ENCODE measurements at places on chromosomes 7 and 10.

DNA sequence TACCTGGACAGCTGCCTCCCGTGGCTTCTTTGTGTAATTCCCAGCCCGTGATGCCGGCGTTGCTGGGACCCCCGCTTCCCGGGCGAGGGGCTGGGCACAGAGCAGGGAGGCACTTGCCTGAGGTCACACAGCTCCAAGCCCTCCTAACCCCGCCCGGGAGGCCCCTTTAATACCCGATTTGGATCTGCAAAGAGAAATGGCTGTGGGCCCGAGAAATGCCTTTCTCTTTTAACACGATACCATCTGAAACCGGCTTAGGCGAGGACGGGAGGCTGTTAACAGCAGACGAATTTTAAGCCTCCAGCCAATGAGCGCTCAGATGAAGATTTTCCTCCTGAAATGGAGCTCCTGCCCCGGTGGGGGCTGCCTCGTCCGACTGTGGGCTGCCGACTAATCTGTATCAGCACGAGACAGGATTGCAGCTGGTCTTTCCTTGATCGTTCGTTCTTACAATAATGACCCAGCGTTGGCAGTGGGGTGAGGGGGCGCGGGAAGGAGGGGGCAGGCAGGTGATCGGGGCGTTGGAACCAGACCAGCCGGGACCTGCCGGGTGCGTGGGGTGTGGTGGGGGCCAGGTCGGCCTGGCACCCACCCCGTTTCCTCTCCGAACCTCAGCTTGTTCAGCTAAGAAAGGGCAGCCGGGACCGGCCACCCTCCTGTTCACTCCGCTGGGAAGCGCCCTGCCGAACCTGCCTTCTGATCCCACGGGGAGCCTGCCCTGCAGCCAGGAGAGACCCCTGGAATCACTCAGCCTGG is 36.2 kb upstream of the FOXL3 start:
- DNase-seq = no peak

GRCh38 chr10:127370601-127371000 is 174.2 kb upstream of the INSYN2A start:
- no peak for DNase-seq

- DNase-seq = no peak
Measured at GRCh38 chr10:2981361-2981801, 86.0 kb upstream of the PFKP start.

DNA sequence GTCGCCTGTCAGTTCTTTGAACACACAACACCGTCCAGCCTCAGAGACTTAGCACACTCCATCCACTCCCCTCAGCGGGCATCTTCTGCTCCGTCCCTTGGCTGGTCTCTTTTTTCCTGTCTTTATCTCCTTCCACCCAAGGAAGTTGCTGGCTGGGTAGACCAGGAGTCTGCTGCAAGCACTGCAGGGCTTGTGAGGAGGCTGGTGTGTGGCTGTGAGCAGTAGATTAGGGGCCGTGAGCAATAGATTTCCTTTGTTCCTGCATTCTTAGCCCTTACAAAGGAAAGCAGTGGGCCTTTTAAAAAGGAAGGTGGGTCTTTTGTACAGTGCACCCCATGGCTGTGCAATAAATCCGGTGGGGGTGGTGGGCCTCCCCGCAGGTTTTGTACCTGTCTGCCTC is 100.3 kb upstream of the BTBD16 start:
- DNase-seq = no peak

DNA sequence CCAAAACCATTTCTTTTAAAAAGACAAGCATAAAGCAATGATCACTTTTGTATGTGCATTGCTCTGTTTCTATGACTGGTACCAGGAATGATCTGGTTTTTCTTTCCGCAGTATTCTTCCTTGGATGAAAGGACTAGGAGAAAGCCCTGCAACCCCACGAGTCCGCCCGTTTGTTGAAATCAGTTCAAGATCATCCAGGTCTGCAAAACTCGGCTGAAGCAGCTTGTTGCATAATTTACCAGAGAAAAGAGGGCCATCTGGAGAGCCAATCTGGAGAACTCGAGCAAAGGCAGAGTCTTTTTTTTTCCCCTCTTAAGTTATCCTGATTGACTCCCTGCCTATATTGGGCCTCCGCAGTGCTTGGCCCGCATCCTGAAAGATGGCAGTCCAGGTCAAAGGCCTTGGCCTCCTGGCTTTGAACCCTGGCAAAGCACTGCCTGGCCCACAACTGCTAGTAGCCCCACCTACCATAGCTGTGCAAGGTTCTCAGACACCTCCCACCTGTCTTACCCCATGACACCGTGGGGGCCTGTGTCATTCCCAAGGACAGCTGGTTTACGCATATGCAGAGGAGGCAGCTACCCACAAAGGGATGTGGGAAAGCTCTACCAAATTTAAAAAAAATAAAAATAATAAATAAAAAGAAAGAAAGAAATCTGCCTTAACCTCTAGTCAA is 572.2 kb downstream of the INHBA start:
- no peak for DNase-seq

DNA sequence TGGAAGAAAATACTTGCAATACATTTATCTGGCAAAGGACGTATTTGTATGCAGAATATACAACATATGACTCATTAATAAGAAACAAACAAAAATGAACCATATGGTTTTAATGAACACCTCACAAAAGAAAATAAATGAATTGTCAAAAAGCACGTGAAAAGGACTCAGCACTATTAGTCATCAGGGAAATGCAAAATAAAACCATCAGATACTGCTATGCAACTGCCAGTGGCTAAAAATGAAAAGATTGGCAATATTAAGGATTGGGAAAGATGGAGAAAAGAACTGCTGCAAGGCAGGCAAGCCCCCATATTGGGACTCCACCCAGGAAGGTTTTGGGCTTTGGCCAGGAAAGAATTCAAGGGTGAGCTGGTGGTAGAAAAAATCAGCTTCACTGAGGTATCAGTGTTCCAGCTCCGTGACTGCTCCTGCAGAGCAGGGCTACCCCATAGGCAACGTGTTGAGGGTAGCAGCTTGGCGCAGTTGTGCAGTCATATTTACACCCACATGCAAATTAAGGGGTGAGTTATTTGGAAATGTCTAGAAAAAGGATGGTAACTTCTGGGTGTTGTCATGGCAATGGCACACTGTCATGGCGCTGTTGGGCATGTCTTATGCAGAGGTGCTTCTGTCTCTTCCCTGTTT is 72.7 kb downstream of the CUBN start:
- peak; percentile 37 for DNase-seq

DNA sequence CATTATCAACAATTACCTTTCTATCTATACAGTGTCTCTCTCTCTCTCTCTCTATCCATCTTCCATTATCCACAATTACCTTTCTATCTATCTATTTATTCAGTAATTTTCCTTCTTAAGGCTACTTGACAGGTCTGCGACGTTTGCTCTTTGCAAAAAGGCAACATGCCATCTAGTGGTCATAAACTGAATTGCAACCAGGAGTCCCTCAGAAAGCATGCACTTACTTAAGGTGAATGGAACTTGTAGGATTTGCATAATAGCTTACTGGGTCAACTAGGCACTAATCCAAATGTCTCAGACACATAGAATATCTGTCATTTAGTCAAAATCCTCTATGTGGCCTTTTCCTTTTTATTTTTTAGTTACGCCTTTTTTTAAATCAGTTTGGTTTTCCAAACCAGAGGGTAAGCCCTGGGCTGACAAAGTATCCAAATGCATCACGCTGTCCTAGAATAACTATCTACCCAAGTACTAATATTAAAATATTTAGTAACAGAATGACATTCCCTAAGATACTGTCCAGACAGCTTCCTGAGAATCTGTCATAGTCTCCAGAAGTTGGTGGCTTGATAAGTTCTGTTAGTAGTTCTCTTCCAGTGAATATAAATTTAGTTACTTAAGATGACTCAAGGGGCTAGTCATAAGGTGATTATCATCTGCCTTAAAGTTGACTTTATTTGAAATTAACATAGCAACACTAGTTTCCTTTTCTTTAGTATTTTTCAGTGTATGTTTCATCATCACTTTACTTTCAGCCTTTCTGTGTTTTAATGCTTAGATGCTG is 208.3 kb downstream of the PPP1R3A start:
- DNase-seq = peak; percentile 70

GRCh38 chr10:126387931-126388911 is at the start of gene ADAM12:
ADAM12 (minus strand) TSS chr10:126388477; CDS start chr10:126388145, 332 bp downstream.
- DNase-seq = peak; percentile 27

DNA sequence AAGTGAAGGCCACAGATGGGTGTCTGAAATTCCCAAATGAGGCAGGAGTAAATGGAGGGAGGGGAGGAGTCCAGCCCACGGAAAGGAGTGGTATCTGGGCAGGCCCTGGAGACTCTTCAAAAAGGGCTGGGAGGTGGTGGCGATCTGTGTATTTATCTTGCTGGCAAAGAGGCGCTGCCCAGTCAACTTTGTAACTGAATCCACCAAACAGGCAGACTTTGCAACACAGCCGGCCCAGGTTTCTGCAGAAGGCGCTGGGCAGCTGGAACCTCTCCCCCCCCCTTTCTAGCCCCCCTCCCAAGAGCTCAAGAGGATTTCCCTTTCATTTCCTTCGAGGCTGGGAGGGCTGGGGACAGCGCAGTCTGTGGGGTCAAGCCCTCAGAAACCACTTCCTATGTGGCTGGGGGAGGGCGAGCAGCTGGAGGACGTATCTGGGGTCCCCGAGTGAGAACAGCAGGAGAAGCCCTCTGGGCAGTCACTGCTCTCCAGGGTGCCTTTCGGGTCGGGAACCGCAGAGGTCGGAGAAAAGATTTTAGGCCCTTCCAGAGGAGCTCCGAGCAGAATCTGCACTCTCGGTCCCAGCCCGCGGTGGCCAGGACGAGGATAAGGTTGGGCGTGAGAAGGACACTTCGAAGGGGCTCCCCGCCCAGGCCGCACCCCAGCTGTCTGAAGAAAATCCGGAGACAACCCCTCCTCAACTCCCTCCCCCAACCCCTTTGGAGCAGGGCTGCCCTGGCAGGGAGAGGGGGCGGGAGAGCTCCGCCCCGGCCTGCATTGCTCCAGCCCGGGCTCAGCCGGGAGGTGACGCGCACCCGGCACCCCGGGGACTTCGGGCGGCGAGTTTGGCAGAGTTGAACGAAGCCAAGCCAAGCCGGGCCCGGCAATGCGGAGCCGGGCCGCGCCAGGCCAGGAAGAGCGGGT is 965 bp downstream of the ZCCHC24 start:
- DNase-seq = no peak

GRCh38 chr7:46153951-46154787 is 233.1 kb upstream of the IGFBP3 start:
- no peak for DNase-seq

- no peak for DNase-seq
Measured at GRCh38 chr10:73902351-73902750, 8.6 kb upstream of the PLAU start.

GRCh38 chr10:34801097-34801733 is 13.9 kb downstream of the PARD3 start:
- DNase-seq = no peak

GRCh38 chr7:75650062-75650461 is 88.7 kb downstream of the HIP1 start:
- no peak for DNase-seq

DNA sequence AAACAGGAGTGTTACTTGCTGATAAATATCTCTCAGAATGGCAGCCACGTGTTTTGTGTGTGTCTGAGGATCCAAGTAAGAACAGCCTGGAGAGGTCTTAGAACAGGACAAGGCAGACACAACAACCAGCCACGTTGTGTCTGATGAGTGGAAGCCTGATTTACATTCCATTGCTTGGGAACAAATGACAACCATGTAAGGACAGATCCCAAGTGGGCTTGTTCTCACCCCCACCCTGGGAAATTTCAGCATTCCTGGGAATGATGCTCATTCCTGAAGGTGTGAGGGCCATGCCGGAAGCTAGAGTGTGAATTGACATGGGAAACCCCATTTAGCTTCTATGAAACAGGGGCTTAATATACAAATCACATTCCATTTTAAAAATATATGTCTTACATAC is 35.9 kb downstream of the IL6 start:
- DNase-seq = no peak

GRCh38 chr7:26485367-26485934 is 193.8 kb downstream of the SNX10 start:
- DNase-seq = no peak

DNA sequence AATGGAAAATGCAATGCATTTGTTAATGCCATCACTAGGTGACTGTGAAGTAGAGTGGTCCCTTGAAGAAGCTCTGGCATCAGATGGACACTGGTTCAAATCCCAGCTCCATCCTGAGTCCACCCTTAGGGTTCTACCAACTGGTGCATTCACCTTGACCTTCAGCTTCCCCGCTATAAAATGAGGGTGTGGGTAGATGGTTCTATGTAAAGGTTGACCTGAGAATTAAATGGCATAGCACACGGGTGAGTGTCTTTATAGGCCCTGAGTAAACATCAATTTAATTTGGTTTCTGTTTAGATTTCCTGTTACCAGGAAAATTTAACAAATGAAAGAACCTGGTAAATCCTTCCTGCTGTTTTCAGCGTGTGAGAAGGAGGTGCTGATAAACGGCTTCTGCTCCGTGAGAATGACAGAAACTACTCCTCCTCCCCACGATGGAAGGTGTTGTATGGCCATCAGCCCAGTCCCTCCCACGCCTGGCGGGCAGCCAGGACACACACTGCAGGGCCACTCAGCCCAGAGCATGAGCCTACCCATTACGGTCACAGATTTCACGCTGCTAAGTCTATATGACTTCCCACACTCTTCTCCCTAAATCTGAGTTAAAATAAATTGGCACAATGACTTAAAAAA is 210.1 kb downstream of the TNS3 start:
- DNase-seq = no peak

Data from amniotic stem cell (primary cell).